ENCODE measurements at places on chromosomes 12 and 14.

GRCh38 chr12:27319409-27319808 is 13.2 kb upstream of the BMAL2 start:
- no peak for DNase-seq

DNA sequence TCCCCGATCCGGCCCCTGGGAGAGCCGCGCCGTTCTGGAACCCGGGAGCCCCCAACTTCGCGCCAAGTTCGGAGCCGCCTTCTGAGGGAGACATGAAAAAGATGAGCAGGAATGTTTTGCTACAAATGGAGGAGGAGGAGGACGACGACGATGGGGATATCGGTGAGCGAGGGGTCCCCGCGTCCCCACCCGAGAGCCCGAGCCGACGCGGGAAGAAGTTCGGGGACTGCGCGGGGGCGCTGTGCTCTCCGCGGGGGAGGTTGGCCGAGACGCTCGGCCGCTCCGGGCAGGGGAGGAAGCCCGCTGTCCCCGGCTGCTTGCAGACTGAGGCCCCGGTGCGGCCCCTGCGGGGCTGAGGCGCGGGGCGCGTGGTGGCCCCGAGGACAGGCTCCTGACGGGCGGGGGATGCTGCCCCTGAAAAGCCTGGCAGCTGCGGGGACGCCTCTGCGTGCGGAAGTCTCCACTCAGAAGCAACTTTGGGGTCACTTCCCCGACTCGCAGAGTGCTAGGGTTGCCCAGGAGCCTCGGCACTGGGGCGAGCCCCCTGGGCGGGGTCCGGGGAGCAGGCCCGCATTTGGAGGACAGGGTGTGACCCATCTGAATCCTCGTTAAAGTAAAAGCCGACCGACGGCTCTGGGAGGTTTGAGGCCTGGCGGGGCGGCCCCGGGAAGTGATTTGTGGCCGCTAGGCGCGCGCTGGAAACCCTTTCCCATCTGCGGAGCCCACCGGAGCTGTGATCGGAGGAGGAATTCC is 511 bp downstream of the ANO6 start:
- peak; percentile 86 for DNase-seq

GRCh38 chr12:110038741-110039084 is 9.6 kb downstream of the C12orf76 start:
- no peak for DNase-seq

DNA sequence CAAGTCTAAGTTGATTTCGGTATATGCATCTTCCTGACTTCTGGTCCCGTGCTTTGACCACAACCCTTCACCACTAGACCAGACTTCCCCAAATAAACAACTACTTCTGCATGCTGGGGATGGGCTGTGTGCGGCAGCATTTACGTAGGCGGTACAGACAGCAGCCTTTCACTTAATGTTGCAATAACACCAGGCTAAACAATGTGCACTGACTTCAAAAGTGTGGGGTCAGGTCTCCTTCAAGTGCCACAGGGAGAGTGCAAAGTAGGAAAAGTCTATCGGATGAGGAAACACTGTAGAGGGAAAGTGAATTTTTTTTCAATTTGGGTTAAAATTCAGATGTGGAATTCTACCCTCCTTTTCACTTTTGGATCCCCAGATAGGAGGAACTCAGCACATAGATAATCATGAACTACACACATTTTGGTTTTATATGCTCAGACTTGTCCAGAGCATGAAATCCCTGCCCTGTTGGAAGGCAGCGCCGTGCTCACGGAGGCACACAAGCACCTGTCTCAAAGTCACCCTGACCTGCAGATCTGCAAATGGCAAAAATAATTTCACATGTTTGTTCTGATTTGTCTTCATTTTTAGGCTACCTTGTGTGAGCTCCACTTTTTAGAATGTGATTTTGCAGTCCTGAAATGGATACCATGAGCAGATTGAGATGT is 3.6 kb upstream of the FOS start:
- peak; percentile 83 for DNase-seq

GRCh38 chr12:122204167-122205052 is 901 bp downstream of the B3GNT4 start:
- no peak for DNase-seq

- DNase-seq, result peak; percentile 43
Observed at GRCh38 chr14:99127651-99128167, 144.3 kb downstream of the BCL11B start.

DNA sequence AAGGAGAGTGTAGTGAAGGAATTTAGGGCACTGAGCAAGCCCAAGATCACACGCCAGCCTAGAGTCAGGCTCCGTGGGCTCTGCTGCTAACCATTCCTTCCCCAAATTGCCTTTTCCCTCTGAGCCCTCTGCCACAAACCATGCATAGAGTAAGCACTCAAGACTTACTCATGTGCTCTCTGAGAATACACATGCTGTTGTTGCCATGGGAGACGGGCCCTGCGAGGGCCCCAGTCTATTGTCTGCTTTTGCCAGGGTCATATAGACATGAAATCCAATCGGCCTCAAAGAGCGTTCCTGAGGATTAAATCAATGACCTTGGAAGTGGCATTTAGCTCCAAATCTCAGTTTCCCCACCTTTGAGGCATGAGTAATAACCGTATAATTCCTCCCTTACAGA is 48.7 kb upstream of the WSCD2 start:
- no peak for DNase-seq

DNA sequence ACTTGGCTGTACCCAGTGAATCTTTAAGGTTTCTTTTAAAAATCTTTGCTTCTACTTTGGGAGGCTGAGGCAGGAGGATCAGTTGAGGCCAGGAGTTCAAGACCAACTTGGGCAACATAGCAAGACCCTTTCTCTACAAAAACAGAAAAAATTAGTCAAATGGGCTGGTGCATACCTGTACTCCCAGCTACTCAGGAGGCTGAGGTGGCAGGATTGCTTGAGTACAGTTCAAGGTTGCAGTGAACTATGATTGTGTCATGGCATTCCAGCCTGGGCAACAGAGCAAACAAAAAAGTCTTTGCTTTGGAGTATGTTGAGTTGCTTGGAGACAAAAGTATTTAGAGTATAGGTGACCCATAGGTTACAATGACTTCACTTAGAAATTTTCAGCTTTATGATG is 6.2 kb upstream of the DDX55 start:
- no peak for DNase-seq

Measured in activated CD4-positive, alpha-beta T cell treated with anti-CD3 and anti-CD28 coated beads, Interleukin-2, amount 10 ng/mL, durations not matched to agents 24 days and 14 days (primary cell).